Neural progenitor cell (in vitro differentiated cells): ENCODE measurements at places on chromosomes 3 and 15. TPM values are rescaled to one million over a fixed set of nuclear protein-coding genes. Genes with fewer than 3 reads are reported as not detected.
A peak's percentile ranks its signal among the peaks of the same experiment; 100 is the strongest.

DNA sequence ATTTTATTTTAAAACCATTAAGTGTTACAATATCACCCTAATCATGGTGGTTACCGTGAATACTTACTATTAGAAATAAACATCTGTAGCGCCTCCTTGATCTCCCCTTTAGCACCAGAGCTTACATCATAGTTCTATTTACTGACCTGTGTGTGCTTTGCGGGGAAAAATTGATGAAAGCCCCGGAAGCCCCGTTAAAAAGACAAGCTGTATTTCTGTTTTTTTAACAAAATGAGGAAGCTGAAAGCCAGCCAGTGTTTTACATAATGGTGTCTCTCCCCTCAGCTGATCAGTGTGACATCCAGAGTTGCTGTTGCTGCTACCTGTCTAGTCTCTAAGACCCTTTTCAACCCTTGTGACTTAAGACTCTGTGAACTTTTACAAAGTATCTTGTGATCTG is 100.8 kb downstream of the OPA1 start:
- no peak for DNase-seq

GRCh38 chr3:10772271-10773161 is 43.5 kb upstream of the SLC6A11 start:
- DNase-seq = peak; percentile 40

DNA sequence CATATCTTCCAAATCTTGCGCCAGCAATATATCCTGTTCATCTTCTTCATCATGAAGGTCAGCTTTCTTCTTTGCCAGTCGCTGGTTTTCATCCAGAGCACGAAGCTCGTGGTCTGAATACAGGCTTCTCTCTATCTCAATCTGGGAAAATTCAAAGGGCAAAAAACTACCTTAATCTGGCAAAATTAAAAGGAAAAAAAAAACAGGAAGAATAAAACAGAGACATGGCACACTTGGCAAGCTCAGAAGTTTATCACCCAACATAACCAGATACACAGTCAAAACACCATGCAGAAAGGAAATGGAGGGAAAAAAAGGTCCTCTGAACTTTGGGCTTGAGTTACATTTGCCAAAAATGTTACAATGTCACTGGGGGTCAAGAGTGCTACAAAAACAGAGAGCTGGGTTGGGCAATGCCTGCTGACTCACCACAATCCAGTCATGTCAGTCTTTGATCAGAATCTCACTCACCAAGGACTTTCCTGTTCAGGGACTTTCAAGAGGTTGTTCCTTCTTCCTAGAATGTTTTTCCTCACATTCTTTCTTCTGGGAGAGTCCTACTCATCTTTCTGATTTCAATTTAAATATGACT is 1.5 kb downstream of the MRPL46 start:
- no peak for DNase-seq

DNA sequence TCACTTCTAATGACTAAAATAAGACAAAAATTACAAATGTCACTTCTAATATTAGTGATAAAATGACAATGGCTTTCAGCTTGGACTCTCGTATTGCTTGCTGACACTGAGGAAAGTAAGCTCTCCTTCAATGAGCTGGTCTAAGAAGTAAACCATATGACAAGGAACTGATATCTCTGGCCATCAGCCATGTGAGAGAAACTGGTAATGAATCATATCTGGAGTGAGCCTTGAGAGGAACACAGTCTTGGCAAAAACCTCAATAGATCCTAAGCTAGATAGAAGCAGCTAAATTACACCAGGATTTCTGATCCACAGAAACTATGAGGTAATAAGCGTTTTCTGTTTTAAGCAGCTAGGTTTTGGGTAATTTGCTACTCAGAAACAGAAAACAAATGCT is 1575.1 kb downstream of the OTOL1 start:
- no peak for DNase-seq

- no peak for DNase-seq
Measured at GRCh38 chr15:25333049-25333448, 105.8 kb downstream of the UBE3A start.

DNA sequence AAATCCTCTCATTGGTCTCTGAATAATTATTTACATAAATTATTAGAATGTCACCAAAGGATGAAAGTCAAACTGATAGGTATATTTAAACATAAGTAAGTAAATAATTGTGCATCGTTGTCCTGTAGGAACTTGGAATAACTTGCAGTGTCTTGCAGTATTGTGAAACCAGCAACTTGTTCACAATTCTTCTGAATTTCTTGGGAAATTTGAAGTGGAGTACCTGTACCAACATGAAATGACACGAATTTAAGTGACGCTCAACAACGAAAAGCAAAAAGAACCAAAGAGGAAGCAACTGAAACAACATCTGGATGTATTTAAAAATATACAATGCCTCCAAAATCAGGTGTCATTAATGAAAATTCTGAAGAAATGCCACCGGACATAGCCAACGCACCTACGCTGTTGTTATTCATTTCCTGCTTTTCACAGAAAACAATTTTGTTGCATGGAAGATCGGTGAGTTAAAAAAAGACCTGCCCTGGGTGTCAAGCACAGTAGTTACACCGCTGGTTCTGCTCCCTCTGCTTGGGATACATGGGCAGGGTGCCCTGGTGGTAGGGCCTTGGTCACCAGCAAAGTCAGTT is 112.5 kb downstream of the RPLP1 start:
- DNase-seq = no peak

DNA sequence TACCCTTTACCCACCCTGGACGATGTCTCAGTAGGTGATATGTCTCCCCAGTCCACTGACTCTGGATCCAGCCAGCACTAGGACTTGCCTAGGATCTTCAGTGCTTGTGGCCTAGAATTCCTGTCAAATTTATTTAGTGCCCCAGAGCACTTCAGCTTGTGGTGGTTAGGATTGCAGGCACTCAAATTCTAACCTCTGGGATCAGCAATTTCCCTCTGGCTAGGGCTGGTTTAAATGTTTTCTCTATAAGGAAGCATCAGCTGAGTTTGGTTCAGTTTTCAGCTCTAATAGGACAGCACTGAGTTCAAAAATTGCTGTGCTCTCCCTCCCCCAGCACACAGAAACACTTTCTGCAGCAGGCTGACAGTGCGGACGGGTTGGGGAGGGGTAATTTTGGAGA is 8.1 kb downstream of the OR5H6 start:
- DNase-seq = no peak

DNA sequence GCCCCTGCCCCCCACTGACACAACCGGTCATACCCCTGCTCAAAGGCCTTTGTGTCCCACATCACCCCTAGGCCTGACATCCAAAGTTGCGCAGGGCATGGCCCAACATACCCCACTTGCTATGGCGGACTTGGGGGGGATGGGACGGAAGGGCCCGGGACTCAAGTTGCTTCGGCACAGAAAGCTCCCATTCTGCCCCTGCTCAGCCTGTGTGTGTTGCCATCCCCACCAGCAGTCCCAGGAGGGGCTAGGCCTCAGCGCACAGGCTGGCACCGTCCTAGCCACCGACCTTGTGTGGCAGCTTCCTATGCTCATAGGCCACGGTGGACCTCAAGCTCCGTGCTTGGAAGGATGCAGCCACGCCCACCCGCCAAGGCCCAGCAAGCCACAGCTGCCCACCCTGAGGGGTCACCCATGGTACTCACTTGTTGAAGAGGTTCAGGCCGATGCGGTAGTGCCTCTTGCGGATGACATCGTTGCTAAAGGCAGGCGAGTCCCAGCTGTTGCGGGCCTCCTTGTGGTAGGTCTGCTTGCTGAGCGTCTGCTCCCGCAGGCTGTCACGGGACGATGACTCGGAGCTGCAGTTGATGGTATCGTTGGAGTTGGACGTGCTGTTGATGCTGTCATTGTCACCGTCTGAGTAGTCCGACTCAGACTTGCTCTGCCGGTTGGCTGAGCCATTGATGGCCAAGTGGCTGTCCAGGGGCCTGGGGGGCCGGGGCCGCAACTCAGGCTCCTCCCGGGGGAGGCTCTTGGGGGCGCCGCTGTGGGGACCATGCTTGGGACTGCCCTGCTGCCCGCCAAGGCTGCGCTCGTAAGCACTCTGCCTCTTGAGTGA is 93.9 kb upstream of the RPL32 start:
- no peak for DNase-seq

The CILP gene
- 0.22 TPM in 1 of 2 replicates, not detected in the other for total RNA-seq

GRCh38 chr15:84883916-84884781 is at the start of gene SLC28A1:
Gene SLC28A1, plus strand, starts transcription at chr15:84884662. Its CDS starts 3,099 bp downstream, at chr15:84887761.
- no peak for DNase-seq

DNA sequence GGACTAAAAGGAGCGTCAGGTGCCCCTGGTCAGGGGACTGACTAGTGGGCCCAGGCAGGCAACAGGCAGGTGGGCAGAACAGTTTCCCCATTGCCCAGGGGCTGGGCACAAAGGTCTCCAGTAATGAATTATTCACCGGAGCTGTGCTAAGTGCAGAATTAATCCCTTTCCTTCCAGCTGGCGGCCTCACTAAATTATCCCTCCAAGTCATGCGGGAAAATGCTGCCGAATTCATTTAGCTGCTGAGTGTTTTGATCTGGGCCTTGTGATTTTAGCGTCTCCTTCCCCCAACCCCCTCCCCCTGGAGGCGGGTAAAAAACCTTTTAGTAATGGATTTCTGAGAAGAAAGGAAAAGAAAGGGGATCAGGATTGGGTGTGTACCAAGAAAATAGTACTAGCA is 47.2 kb downstream of the CCDC33 start:
- DNase-seq = peak; percentile 65

The SLC51A gene
- total RNA-seq = 0.28 TPM in 1 of 2 replicates, not detected in the other

GRCh38 chr3:122392868-122393844 is 9.2 kb downstream of the FAM162A start:
- peak; percentile 57 for DNase-seq

DNA sequence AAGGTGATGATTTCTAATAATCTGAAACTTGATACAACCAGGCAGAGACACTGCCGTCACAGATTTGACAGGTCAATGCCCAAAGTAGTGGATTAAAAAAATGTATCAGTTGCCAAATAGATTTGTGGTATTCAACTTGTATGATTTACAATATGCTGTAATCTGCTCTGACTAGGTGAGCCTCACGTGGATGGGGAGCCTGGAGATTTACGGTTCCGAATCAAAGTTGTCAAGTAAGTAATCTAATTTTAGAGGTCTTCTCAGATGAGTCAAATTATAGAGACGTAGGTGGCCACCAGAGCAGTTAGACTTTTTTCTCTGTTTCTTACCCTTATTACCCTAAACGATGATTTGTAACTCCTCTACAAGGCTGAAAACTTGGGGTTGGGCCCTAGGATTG is 12.0 kb downstream of the DNAJB11 start:
- DNase-seq = no peak

GRCh38 chr3:280681-281080 is 84.1 kb downstream of the CHL1 start:
- no peak for DNase-seq

- DNase-seq = no peak
Measured at GRCh38 chr3:173685456-173685855, 287.9 kb downstream of the NLGN1 start.

DNA sequence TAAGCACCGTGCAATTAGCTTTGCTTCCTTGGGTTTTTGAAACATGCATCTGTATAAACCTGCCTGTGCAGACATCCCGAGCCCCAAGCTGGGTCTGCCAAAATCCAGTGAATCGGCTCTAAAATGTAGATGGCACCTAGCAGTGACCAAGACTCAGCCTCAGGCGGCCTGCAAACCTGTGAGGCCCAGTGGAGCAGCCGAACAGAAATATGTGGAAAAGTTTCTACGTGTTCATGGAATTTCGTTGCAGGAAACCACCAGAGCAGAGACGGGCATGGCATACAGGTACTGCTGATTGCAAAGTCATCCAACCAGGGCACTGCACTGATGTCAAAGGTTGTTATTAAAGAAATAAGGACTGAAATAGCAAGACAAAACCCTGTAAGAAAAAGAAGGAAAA is 22.8 kb downstream of the KCNAB1 start:
- no peak for DNase-seq

GRCh38 chr3:197019021-197019420 is 10.6 kb downstream of the MELTF start:
- DNase-seq = no peak
